ENCODE measurements at places on chromosomes 5 and 9. TPM values are rescaled to one million over a fixed set of nuclear protein-coding genes. Genes with fewer than 3 reads are reported as not detected.

FCHO2 gene
- total RNA-seq, result 57.6 TPM

OR2K2 gene
- total RNA-seq, result not detected

RASGEF1C gene
- 0.17 TPM for total RNA-seq

DBH gene
- not detected for total RNA-seq

IL5 gene
- total RNA-seq, result not detected

PCDHB4 gene
- 0.80 TPM for total RNA-seq

PCDHB6 gene
- total RNA-seq, result 0.60 TPM

PCDHB9 gene
- total RNA-seq, result 0.70 TPM

CDC20B gene
- not detected for total RNA-seq

C9 gene
- total RNA-seq, result not detected

DMRTA1 gene
- total RNA-seq, result 1.2 TPM

Measured in mucosa of descending colon (tissue), 3 donors.